ENCODE measurements at places on chromosomes 7 and 10. TPM values are rescaled to one million over a fixed set of nuclear protein-coding genes. Genes with fewer than 3 reads are reported as not detected.

GRCh38 chr10:20474064-20474463, 423.0 kb downstream of the NEBL start:
- DNase-seq = no peak

GRCh38 chr10:90306187-90306586, 551.7 kb downstream of the HTR7 start:
- DNase-seq = no peak

DNA sequence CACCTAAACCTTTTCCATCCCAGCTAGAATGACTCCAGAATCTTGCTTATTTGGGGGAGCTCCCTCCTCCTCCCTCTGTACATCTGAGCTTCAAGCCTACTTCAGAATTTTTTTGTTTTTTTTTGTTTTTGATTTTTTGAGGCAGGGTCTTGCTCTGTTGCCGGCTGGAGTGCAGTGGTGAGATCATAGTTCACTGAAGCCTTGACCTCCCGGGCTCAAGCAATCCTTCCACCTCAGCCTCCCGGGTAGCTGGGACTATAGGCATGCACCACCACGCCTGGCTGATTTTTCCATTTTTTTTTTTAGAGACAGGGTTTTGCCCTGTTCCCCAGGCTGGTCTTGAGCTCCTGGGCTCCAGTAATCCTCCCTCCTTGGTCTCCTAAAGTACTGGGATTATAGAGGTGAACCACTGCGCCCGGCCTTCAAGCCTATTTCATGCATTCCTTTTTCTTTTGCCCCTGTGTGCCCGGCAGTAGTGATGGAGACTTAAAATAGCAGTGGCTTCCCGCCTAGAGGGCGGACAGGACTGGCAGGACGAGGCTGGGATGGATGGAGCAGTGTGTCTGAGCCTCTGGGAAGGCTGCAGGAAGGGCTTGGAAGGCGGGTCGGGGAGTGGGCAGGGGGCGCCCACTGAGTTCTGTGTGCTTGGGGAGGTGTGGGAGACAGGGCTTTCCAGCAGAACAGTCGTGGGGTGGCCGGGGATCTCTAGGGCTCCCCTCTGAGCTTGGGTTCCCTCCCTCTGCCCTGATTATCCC, 8.8 kb downstream of the CUX1 start:
- DNase-seq = no peak

- no peak for DNase-seq
These were observed 1.3 kb upstream of the RASSF4 start for GRCh38 chr10:44958196-44958897.

DNA sequence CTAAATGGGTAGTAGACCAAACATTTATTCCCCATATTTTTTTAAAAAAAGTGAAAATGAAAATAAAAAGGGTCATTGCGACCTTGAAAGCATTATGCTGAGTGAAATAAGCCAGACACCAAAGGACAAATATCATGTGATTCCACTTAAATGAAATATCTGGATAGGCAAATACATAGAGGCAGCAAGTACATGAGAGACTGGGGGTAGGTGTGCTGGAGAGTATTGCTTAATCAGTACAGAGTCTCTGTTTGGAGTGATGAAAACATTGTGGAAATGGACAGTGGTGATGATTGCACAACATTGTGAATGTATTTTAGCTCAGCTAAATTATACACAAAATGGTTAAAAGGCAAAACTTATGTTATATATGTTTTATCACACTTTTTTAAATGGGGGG, 169.4 kb downstream of the AKR1D1 start:
- DNase-seq = no peak

DNA sequence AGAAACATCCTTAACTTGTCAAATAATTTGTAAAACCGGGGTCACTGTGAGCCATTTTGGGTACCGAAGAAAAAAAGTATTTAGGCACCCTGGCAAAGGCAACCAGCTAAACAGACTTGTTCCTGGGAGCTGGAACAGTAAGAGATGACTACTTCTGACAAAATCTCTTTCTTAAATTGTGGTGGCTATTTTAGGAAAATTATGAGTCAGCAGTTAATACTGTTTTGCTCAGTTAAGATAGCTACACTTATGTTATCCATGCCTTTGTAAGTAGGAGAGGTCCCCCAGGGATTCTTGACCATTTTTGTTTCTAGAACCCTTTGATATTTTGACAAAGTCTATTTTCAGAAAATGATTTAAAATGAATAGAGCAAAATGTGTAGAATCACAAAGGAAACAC, 68.7 kb downstream of the TAX1BP1 start:
- no peak for DNase-seq

DNA sequence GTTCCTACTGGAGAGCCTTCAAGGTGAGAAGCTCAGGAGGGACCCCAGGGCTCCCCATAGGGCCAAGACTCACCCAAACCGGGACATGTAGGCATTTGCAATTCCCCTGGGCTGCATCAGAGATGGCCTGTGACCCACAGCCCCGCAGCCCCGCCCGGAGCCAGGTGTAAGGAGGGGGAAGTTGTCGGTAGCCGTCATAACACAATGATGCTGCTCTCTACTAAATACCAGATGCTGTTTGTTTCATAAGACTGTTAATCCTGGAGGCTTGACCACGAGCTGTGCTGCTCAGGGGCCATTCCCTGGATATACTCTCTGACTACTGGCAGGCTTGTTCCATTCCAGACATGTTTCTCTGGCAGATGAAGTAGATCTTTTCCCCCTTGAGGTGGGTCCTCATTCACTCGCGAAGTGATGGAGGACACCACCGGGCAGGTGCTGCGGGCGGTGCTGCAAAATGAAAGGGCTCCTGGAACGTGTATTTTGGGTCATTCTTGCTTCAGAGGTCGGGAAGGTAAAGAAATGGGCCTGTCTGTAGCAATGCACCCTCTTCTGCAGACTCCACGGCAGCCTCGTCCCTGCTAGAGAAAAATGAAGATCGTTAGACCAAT, 61.1 kb downstream of the MKI67 start:
- no peak for DNase-seq

The INHBA gene
- total RNA-seq = 68.9 TPM

All from Calu3 (cell line).